ENCODE measurements at places on chromosomes 7 and 10.

- no peak for DNase-seq
Measured at GRCh38 chr7:128194533-128195282, 46.4 kb upstream of the LEP start.

GRCh38 chr7:84697506-84697905 is 489.4 kb downstream of the SEMA3D start:
- no peak for DNase-seq

DNA sequence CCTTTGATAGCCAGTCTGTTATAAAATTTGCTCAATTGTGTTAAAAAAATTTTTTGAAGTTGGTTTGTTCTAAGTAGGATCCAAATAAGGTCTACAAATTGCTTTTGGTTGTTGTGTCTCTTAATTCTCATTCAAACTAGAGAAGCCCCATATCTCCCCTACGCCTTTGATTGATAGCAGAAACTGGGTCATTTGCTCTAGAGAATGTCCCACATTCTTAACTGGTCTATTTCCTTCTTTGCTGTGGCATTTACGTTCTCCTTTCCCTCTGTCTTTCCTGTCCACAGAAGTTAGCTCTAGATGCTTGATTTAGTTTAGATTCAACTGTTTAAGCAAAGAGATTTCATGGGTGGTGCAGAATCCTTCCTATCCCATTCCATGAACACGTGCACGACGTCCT is 174.6 kb upstream of the SVIL start:
- no peak for DNase-seq

- no peak for DNase-seq
Measured at GRCh38 chr10:106949680-106950478, 214.6 kb downstream of the SORCS1 start.

GRCh38 chr10:70969188-70969587 is 80.8 kb upstream of the PCBD1 start:
- DNase-seq, result no peak

GRCh38 chr10:31120961-31121685 is 89.5 kb upstream of the ZNF438 start:
- DNase-seq, result no peak

DNA sequence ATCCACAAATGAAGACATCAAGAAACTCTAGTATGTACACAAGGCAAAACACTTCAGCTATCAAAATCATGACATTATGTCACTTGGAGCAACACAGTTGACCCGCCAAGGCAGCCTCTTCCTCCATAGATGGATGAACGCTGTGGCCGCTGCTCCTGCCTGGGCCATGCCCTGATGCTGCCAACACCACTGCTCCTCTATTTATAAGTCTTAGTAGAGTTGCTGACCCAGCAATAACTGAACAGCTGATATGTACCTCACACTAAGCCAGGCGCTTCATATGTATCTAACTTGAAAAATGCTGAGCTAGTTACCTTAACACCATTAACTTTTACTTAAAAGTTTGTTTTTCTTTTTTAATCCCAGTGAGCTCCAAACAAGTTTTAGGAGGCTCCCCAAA is 131.9 kb downstream of the LYZL1 start:
- no peak for DNase-seq

- no peak for DNase-seq
Measured at GRCh38 chr7:158139499-158139898, 448.1 kb downstream of the PTPRN2 start.

Measured in activated naive CD4-positive, alpha-beta T cell treated with anti-CD3 and anti-CD28 coated beads, Interleukin-2, amount 50 U/mL, for 16 hours (primary cell).